ENCODE measurements at places on chromosomes 7 and 10.

DNA sequence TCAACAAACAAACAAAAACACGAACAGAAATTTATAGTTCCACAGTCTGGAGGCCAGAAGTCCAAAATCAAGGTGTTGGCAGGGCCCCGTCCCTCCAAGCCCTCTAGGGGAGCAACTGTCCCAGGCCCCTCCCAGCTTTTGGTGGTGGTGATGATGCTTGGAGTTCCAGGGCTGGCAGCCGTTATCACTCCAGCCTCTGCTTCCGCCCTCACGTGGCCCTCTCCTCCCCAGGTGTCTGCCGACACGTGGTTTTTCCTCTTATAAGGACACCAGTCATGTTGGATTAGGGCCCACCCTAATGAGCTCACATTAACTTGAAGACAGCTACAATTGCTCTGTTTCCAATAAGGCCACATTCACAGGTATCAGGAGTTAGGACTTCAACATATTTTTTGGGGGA lies 49.7 kb downstream of the MICALL2 start:
- no peak for DNase-seq

DNA sequence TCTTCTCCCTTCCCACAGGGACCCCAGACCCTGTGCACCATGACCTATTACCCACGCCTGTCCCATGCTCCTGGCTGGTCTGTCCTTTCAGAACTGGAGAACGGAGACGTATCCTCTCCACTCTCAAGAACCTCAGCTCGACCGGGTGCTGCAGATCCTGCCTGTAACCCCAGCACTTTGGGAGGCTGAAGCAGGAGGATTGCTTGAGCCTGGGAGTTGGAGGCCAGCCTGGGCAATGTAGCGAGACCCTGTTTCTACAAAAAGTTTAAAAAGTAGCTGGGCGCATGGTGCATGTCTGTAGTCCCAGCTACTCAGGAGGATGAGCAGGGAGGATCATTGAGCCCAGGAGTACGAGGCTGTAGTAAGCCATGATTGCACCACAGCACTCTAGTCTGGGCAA lies 37.2 kb upstream of the MYL10 start:
- DNase-seq, result no peak

DNA sequence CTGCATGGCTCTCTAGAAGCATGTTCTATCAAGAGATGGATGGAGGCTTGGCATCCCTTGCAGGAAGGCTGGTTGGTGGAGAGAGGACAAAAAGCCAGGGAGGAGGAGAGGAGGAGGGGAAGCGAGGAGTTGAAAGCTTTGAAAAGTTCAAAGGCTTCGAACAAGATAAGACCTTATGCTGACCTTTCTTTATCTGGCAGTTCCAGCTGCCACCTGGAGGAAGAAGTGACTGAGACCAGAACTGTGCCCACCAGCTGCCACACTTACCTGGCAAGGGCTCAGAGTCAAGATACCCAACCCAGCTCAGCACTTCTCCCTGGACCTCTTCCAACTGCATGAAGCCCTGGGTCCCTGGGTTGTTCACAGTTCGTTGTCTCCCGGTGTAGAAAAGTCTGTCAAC lies 14.8 kb downstream of the CCL24 start:
- no peak for DNase-seq

DNA sequence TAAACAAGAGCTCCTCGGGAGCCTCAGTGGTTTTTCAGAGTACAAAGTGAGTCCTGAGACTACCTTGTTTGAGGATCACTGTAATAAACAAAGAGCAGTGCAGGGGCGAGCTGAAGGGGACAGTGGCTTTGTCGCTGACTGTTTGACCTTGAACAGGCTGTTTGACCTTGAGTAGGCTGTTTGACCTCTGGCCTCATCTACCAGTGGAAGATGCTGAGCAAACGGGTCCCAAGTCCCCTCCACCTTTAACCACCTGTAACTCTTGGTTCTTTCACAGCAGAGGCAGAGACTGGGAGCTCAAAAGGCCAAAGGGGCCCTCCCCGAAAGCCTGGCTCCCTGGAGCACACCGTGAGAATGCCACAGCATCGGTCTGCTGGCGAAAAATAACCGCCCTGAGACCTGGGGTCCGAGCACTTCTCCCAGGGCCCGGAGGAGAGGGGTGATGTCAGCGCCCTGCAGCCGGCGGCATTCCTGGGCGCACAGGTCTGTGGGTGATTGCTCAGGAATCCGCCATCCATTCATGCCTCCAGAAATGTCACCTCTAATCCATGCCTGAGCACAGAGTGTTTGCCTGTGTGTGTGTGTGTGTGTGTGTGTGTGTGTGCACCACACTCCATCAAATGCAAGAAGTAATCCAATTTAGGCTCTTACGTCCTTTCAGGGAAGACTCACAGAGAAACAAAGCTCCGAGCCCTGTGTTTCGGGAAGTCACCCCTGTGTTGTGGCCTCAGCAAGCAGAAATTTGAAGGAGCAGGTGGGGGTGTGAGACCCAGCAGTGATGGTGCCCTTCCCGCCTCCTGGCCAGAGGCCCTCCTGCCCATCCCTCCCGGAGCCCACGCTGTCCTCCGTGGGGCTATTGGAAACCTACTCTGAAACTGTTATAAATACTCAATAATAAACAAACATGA lies 66.5 kb downstream of the ASB13 start:
- DNase-seq, result no peak

DNA sequence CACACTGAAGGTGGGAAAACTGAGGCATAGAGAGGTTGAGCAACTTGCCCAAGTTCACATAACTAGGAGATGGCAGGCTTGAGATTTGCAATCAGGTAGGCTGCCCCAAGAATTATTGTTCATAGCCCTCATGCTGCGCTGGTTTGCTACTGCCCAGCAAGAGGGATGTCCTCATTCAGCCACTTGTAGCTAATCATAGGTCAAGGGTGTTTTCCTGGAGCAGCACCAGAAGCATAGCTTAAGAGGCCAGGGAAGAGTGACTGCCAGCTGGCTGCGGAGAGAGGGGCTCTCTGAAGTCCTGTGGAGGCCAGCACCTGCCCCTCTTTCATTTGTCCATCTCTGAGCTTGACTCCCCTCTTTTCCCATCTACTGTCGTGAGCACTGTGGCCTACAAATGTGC lies 15.0 kb downstream of the CDHR3 start:
- no peak for DNase-seq

All from osteocyte (in vitro differentiated cells).